Suppressor macrophage treated with lipopolysaccharide for 1 hour (primary cell): ENCODE measurements at places on chromosomes 6 and 20.

- no peak for DNase-seq
These were observed 33.9 kb downstream of the SUN5 start for GRCh38 chr20:32970115-32970972.

DNA sequence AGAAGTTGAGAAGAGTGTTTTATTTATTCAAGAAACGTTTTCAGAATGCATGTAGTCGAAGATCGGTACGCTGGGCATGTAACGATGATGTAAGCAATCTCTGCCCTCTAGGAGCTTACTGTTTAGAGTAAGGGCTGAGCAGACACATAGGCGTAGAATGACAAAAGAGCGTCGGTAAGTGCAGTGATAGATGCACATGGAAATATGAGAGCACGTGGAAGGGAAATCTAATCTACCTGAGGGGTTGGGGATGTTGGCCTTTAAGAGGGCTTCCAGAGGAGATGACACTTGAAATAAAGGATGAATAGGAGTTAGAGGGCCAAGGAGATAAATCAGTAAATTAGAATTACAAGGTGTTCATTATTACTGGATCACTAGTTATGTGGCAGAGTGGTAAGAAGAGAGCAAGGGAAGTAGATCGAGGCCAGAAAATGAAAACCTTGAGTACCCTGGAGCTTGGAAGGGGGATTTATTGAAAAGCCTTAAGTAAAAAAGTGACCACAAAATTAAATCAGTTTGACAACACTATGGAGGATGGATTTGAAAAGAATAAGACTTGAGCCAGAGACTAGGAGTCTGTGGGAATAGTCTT is 782 bp downstream of the TRMT11 start:
- no peak for DNase-seq

- DNase-seq, result peak; percentile 40
These were observed 1.3 kb upstream of the BLOC1S5 start for GRCh38 chr6:8065519-8065911.

GRCh38 chr6:159701413-159701999 is 8.5 kb upstream of the SOD2 start:
- peak; percentile 99 for DNase-seq

DNA sequence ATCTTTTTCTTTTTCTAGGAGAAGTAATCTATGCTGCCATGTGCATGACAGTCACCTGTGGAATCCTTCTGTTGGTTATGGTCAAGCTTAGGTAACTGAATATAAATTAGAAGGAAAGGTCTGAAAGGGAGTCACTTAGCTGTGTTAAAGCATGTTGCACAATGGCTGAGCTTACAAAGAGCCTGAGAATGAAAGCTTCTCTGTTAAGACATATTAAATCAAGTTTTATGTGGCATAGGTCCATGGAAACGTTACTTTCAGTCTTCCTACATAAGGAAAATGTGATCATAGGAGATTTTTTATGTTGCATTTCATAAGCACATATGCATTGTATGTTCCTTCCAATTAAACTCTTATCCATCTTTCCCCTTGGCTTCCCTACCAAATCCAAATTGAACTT is 72.1 kb downstream of the GFRAL start:
- no peak for DNase-seq

GRCh38 chr6:25472306-25472705 is 179.7 kb upstream of the SCGN start:
- no peak for DNase-seq

- no peak for DNase-seq
These were observed 9.8 kb downstream of the SYCP2L start for GRCh38 chr6:10896691-10897090.

GRCh38 chr6:21220271-21220987 is 373.1 kb upstream of the SOX4 start:
- DNase-seq, result no peak
